ENCODE measurements at places on chromosomes 12 and 14.
A peak's percentile ranks its signal among the peaks of the same experiment; 100 is the strongest.

GRCh38 chr12:12108441-12109058 is 37.8 kb downstream of the BCL2L14 start:
- no peak overlapping the region for H3K4me3 ChIP-seq
- no peaks in the 10 kb centered on the region for H3K27me3 ChIP-seq
- DNase-seq = no peak
- H3K27ac ChIP-seq = no peak overlapping the region
- no peaks in the 10 kb centered on the region for H3K4me1 ChIP-seq

DNA sequence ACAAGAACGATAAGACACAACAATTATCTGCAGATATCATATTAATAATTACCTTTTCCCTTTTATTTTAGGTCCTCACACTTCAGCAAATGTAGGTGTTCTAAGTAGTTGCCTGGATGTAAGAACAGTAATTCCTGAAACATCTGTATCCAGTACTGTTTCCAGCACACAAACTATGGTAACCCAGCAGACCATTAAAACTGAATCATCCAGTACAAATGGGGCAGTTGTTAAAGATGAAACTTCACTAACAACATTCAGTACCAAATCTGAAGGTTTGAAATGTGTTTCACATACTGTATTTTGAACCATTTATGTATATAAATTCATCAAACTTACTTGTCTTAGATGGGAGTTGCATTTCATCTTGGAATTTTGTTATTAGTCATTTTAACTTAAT is 31.0 kb downstream of the HCFC2 start:
- no peak overlapping the region for H3K4me3 ChIP-seq
- no peaks in the 10 kb centered on the region for H3K27me3 ChIP-seq
- DNase-seq = no peak
- no peaks in the 10 kb centered on the region for H3K4me1 ChIP-seq
- H3K27ac ChIP-seq = no peak overlapping the region
- H3K36me3 ChIP-seq = peaks cover 56% of the 10 kb centered on the region

GRCh38 chr14:69808919-69809808 is 12.1 kb upstream of the SLC10A1 start:
- H3K27ac ChIP-seq = no peak overlapping the region
- DNase-seq = no peak
- no peaks in the 10 kb centered on the region for H3K27me3 ChIP-seq
- no peak overlapping the region for H3K4me3 ChIP-seq

- H3K4me1 ChIP-seq = no peaks in the 10 kb centered on the region
- no peak overlapping the region for H3K27ac ChIP-seq
- DNase-seq = no peak
- H3K4me3 ChIP-seq = no peak overlapping the region
- H3K36me3 ChIP-seq = no peaks in the 10 kb centered on the region
Measured at GRCh38 chr12:89799316-89799715, 90.7 kb upstream of the ATP2B1 start.

DNA sequence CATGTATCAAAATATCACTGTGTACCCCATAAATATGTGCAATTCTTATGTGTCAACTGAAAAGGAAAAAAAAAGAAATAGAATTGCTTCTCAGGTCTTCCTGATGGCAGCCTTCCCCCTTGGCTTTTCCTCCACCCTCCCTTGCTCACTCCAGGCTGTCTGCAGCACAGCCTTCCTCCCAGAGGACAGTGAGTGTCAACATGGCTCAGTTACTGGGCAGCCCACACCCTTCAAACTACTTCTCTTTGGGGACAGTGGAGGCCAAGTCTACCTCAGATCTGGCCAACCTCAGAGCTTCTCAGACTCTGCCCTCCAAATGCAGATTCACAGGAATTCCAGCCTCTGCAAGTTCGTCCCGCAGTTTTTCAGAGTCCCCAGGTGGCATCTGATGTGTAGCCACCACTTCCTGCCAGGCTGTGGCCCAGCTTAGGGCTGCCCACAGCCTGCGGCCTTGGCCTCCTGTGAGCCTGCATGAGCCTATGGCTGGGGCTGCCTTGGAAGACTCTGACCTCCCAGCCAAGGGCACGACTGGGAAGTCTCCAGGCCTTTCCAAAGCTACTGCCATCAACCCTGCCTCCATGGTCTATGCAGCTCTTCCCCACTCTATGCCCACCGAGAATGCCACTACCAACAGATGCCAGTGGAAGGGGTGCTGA is 148.0 kb upstream of the PWP1 start:
- no peak overlapping the region for H3K4me3 ChIP-seq
- H3K4me1 ChIP-seq = no peaks in the 10 kb centered on the region
- H3K27me3 ChIP-seq = no peaks in the 10 kb centered on the region
- H3K36me3 ChIP-seq = no peaks in the 10 kb centered on the region
- no peak overlapping the region for H3K27ac ChIP-seq
- no peak for DNase-seq

DNA sequence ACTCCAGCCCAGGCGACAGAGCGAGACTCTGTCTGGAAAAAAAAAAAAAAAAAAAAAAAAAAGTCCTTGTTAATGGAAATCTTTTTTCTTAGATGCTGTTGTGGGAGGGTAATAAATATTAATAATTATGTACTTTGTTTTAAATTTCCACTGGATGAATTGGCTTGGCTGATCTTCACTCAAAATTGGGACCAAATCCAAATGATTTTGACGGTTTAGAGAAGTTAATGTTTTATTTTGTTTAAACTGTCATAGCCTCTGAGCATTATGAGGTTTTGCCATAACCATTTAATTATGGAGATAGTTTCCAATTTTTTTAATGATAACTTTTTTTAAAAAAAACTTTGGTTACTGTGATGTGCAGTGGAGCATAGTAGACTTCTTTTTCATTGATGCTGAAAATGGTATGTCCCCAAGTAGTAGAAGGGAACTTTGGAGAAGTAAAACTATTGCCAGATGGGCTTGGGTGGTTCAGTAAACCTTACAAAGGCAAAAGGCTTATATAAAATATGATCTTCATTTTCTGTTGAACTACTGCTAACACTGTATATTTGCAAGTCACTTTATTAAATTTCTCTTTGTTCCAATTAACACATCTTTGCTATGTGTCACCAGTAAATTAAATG is 3.9 kb upstream of the PMCH start:
- no peaks in the 10 kb centered on the region for H3K4me1 ChIP-seq
- no peaks in the 10 kb centered on the region for H3K27me3 ChIP-seq
- no peaks in the 10 kb centered on the region for H3K36me3 ChIP-seq
- no peak overlapping the region for H3K27ac ChIP-seq
- H3K4me3 ChIP-seq = no peak overlapping the region

GRCh38 chr12:92701441-92701840 is 1.3 kb upstream of the PLEKHG7 start:
- H3K27ac ChIP-seq = no peak overlapping the region
- H3K4me1 ChIP-seq = no peaks in the 10 kb centered on the region
- no peak for DNase-seq
- no peaks in the 10 kb centered on the region for H3K27me3 ChIP-seq
- H3K4me3 ChIP-seq = no peak overlapping the region

- H3K36me3 ChIP-seq = no peaks in the 10 kb centered on the region
- H3K27ac ChIP-seq = peak within 1 kb of the TSS; percentile 82
- no peaks in the 10 kb centered on the region for H3K27me3 ChIP-seq
- H3K4me3 ChIP-seq = peak within 1 kb of the TSS; percentile 90
Measured at GRCh38 chr12:32106517-32107358, at the start of gene BICD1. BICD1 (plus strand) TSS chr12:32106847; CDS start chr12:32107332, 485 bp downstream.

- no peak overlapping the region for H3K27ac ChIP-seq
- H3K36me3 ChIP-seq = no peaks in the 10 kb centered on the region
- H3K4me3 ChIP-seq = no peak overlapping the region
- DNase-seq = no peak
Measured at GRCh38 chr12:112778400-112778799, 13.1 kb upstream of the RPH3A start.

All from vagina (tissue), 2 donors.